ENCODE measurements at places on chromosomes 4 and X.

DNA sequence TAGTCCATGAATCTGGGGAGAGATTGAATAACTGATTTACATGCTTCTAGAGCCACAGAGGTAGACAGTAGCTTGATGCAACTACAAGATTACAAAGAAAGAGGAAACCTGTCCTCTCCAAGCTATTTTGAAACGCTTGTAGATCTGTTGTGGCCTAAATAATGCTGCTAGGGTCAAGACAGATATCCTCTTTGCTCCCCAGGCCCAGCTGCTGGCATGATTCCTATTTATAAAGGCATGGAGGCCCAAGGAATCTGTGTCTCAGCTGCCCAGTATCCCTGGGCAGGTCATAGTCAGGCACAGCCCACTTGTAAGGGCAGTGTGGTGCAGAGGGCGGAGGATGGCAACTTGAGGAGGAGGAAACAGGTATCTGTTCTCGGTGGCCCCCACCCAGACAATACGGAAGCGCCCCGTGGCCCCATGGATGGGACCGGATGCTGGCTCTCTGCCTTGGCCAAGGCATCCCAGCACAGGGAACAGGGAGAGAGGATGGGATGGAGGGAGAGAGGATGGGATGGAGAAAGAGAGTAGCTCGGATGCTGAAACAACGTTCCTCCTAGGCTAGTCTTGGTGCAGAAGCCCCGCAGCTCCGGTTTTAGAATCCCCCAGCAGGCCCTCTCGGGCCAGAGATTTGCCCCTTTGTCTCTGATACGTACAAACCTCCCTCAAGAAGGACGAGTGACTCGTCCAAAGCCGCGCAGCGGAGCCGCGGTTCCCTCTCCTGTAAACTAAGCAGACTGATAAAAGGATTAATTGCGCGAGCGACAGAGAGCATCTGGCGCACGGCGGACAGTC lies 767 bp upstream of the SMIM20 start:
- peak; percentile 4 for DNase-seq

- DNase-seq: no peak
Measured at GRCh38 chrX:13816176-13816575, 717 bp downstream of the GPM6B start.

DNA sequence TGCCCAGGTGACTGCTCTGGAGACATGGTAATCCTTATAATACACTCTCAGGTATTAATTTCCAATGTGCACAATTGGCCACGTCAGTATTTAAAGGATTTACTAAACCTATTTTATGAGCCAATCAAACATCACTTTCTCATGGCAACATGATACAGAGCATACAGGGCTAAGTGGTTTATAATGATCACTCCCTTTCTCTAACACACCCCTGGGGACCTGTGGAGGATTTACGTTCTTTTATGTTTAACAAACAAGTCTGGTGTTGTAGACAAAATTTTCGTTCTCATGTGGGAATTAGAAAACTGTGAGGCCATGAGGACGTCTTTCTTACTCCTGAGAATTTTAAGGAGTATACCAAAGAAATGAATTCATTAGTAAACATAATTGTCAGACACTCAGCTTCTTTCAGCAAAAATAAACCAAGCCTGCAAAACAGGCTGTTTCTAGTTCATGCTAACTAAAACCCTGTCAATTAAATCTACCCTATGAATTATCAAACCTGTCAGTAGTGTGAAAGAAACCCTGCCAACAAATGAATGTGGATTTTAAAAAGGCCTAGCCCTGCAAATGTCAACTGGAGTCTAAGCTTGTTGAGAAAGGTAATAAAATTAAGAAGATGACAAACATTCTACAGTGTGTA lies 155.8 kb downstream of the PDGFC start:
- no peak for DNase-seq

GRCh38 chr4:17027495-17027894 lies 129.1 kb upstream of the LDB2 start:
- DNase-seq: no peak

- no peak for DNase-seq
Measured at GRCh38 chr4:26017531-26017930, 103.5 kb downstream of the SMIM20 start.

DNA sequence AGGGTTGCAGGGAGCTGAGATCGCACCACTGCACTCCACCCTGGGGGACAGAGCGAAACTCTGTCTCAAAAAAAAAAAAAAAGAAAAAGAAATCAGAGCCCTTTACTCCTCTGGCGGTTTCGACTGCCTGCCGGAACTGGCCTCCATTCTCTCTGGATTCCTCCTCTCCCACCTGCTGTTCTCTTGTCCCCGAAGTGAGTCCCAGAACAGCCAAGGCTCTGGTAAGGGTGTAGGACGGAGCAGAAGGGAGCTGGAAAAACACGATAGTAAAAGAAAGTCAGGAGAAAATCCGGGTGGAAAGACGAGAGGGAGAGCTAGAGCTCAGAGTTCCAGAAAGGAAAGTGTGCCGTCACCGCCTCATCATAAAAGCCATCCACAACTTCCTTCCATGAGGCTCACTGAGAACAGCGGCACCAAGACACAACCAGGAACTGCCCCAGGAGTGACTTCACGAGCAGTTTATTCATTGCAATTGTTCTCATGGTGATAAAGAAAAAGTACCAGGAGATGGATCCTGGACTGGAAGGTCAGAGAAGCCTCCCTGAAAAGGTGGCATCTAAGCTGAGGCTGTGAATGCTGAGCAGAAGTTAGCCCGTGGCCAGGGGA lies 12.3 kb downstream of the TLR3 start:
- no peak for DNase-seq

GRCh38 chr4:187493661-187494060 lies 501.9 kb upstream of the ZFP42 start:
- no peak for DNase-seq

DNA sequence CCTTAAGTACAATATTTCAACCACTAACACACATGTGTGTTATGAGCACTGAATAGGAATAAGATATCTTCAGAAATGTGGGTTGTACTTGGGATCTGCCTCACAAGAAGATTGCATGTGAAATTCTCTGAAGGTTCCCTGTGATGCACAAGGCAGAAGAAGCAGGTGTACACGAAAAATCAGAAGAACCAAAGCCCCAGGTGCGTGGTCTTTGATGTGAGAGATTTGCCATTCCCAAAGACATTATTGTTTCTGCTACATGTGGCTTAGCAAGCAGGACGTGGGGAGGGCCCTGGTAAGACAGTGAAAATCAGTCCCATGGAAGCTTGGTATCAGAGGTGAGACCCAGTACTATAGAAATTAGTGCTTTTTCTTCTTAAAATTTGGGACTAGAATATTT lies 13.0 kb upstream of the SPRY1 start:
- no peak for DNase-seq

DNA sequence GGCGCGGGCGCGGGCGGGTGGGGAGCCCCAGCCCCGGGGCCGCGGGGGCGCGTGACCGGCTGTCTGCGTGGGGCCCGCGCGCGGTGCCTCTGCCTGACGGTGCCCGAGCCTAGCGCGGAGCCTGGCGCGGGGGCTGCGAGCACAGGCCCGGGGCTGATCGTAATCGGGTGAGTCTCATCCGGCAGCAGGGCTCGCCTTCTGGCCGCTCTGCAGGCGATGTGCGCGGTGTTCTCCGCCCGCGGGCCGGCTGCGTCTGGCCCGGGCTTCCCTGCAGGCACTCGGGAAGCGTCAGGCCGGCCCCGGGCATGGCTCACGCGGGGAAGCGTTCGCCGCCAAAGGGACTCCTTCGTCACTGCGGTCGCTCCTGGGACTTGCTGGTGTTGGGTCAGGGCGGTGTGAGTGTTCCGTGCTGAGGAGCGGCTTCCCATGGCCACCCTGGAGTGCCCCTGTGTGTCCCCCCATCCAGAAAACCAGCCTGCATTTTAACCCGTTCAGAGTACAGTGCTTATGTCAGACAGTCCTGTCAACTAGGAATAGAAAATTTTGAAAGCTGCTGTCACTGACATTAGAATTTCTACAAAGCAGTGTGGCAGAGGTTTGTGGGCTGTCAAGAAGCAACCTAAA lies 40.6 kb downstream of the FAM149A start:
- DNase-seq: no peak

DNA sequence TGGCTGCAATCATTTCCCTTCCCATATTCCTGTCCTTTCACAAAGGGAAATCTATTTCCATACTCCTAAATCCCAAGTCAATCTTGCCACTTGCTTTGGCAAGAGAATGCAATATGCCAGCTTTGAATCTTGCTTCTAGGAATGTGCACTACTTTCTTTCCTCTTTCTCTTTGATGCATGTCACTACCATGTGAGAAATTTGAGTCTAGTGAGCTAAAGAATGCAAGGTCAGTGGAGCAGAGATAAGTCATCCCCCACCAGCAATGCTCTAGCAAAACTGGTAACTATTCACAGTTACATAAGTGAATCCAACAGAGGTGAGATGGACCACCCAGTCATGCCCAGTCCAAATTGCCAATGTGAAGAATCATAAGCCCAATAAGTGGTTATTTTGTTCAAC lies 910.4 kb downstream of the RAB28 start:
- no peak for DNase-seq

DNA sequence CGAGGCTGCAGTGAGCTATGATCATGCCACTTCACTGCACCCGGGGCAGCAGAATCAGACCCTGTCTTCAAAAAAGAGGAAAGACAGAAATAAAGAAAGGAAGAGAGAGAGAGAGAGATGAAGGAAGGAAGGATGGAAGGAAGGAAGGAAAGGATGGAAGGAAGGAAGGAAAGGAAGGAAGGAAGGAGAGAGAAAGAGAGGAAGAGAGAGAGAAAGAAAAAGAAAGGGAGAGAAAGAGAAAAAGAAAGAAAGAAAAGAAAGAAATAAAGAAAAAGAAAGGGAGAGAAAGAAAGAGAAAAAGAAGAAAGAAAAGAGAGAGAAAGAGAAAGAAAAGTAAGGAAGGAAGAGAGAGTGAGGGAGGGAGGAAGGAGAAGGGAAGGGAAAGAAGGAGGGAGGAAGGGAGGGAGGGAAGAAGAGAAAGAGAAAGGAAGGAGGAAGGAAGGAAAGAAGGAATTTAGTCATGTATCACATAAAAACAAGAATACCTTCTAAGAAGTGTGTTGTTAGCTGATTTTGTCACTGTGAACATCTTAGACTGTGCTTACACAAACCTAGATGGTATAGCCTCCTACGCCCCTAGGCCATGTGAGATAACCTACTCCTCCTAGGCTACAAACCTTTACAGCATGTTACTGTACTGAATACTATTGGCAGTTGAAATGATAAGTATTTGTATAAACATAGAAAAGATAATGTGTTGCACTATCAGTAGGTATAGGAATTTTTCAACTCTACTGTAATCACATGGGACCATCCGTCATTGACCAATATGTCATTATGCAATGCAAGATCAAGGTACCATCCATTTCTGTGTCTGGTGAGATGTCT lies 17.4 kb upstream of the AFF1 start:
- DNase-seq: no peak

DNA sequence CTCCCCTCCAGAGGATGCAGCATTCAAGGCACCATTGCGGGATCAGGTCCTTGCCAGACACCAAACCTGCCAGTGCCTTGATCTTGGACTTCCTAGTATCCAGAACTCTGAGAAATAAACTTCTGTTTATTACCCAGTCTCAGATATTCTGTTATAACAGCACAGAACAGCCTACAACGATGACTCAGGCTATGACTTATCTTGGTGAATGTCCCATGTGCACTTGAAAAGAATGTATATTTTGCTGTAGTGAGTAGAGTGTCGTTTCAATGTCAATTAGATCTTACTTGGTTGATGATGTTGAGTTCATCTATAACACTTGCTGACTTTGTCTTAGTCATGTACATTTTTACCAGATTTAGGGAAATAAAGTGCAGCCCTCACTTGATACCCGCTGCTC lies 34.5 kb upstream of the PGRMC1 start:
- DNase-seq: no peak

DNA sequence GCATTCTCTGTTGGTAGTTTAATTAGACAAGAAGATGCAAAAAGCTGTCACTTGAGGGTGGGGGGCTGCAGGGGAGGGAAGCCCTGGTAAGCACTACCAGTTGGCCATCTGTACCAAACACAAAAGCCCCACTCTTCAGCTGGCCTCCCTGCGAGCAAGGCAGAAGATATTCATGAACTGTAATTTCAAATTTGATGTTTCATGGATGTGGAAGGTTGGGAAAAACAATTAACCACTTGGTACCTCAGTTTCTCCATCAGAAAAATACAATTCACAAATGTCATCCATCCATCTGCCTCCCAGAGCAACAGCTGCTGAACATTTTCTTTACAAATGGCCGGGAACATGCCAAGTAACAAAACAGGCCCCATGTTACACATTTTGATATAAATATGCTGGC lies 265.3 kb downstream of the HNRNPD start:
- DNase-seq: no peak

DNA sequence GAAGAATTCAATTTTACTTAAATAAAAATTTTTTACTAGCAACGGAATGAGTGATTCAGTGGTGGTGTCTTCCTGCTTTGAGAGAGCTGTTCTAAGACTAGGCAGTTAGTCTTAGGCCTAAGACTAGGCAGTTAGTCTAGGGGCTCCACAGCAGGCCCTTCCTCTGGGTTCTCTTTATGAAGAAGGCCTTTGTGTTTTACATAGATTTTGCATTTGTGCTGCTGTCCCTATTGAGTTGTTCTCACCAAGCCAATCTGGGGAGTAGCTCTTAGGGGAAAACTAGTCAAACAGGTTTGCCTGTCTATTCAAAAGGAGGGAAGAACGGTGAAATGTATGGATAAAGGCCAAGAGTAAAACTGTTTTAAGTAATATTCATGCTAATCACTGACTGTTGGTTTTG lies 7.6 kb downstream of the UGT8 start:
- no peak for DNase-seq

- DNase-seq: no peak
Measured at GRCh38 chrX:21658152-21658737, at the start of gene KLHL34. Gene KLHL34 (minus strand): TSS chrX:21658330. CDS start chrX:21657788, 542 bp downstream.

Measured in activated T-helper 1 cell treated with Interleukin-2 at 50 U/mL for 16 hours (primary cell).